ENCODE measurements at places on chromosomes 12 and 14.

DNA sequence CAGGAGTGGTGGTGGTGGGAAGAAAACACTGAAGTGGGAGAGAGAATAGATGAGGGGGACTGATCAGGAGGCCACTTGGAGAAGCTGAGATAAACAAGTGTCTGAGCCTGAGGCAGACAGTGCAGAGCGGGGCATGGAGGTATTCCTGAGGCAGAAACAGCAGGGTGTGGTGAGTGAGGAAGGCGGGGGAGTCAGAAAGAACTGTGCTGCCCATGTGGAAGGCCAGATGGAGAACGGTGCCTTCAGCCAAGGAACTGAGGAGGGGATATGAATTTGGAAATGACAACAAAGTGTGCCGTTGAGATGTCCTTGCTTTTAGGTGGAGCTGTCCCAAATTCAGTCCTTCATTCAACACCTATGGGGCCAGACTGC, 13.7 kb downstream of the APPL2 start:
- DNase-seq: no peak

GRCh38 chr14:70149596-70150165, 39.1 kb downstream of the SLC8A3 start:
- DNase-seq: no peak

DNA sequence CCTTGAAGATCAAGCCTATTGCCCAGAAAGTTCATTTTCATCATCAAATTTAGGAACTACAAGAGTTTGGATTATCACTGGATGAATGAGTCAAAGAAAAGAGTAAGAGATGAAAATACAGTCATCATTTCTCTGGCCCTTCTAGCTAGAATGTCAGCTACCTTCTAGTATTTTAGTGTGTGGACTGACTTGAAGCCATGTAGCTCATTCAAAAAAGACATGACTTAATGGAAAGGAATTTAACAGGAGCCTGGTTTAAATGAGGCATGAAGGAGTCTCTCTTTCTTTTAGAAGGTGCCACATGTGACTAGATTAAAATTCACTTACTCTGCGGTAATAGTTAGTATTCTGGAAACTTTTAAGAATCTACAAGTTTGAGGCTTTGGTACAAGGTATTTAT, 7.1 kb downstream of the PTHLH start:
- no peak for DNase-seq

- no peak for DNase-seq
These were observed 94.6 kb upstream of the PRICKLE1 start for GRCh38 chr12:42683933-42684801.

DNA sequence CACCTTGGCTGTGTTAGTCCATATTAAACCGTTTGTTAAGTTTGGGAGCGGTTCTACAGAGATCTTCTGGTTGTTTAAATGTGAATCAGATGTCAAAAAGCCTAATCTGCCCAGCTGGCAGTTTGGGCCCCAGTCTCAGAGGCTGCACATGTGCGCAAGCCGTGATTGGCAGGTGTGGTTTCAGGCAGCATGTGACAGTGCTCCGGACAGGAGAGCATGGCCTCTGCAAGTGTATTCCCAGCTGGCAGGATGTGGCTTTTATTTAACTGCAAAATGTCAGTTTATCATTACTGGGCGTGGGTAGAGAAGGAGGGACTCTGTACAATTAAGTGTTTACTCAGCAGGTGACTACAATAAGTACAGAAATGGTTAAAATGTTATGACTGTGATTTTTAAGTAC, 77.5 kb downstream of the PELI2 start:
- no peak for DNase-seq
